Stimulated activated CD4-positive, alpha-beta T cell treated with anti-CD3 and anti-CD28 coated beads, TNF-alpha, amount 100 ng/mL, for 24 hours (primary cell): ENCODE measurements at places on chromosomes 4 and X.

DNA sequence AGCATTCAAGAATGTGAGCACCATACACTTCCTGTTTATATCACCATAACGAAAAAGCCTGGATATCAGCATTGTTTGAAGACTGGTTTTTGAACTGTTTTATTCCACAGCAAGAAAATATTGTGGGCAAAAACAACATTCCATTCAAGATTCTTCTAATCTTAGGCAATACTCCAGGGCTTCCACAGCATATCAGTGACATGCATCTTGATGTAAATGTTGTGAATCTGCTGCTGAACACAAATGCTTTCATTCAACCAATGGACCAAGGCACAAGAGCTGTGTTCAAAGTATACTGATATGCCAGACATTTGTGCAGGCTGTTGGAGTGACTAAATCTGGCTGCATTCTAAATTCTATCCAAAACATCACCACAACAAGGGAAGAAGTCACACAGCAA lies 260.1 kb upstream of the ETNPPL start:
- no peak for DNase-seq

DNA sequence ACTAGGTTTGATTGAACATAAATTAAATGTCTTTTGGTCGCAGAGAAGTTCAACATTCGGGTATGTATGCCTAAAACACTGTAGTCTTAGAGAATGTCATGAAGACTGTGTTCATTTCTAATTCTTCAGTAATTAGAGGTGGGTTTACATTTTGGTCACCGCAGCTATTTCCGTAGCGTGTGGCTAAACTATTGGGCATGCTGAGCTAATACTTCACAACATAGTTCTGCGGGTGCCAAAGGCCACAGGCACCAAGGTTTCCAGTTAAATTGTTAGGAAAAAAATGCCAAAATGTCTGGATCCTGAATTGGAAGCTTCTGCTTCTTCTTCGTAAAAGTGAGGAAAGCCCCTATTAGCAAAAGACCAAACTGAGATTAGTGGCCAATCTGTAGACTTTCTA lies 25.1 kb downstream of the SMIM31 start:
- DNase-seq: no peak

DNA sequence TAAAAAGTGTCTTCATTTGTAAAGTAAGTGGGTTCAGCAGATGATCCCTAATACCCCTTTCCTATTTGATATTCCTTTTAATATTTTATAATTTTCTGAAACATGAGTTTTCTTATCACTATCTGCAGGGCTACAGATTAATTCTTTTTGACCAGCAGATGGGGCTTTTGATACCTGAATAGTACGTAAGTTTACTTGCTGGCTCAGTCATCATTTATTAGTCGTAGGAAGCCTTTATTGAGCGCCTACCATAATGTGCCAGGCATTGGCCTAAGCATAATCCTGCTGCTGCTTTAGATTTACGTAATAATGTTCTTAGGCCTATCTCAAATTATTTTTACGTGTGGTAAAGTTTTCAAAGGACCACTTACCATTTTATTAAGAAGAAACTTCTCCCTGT lies 33.1 kb downstream of the OSTC start:
- no peak for DNase-seq

- DNase-seq: no peak
Measured at GRCh38 chrX:7059214-7059838, 88.2 kb upstream of the STS start.

DNA sequence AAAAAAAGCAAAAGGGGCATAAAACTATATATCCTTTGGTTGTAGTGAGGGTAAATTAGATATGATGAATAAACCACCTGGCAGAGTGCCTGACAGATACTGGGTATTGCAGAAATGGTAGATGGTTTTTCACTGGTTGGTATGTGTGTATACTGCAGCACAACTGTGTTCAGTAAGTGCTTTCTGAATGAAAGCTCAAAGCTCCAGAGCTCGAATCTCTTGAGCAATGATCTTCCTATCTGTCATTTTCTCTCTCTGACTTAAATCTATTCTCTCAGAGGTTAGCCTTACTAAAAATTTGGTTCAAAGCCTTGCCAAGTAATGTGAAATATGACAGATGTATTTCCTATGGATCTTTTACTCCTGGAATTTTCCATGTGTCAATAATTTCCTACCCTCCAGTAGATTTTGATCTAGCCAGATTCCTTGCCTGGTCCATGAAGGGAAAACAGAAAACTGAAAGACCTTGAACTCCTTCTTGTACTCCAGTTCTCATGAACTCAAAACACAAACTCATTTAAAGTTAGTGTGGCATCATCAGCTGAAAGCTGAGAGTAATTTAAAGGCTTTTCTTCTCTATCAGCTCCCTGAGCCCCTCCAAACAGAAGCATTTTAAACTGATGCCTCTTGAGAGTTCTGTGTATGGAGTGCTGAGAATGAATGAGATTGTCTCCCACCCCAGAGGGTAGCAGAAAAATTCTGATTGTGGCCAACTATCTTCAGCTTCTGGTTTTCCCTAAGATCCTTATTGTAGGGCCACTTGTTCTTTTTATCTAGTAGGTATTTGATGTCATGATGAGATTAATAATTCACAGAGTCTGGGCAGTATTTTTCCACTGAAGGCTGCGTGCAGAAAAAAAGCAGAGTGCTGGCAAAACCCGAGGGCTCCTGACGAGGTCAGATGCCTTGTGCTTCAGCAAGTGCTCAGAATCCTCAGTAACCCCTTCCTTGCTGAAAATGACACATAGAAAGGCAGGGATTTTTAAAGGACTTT lies 363.4 kb upstream of the BOD1L1 start:
- no peak for DNase-seq

GRCh38 chr4:45841791-45842190 lies 282.1 kb downstream of the GABRG1 start:
- no peak for DNase-seq
